GM13976 (cell line): ENCODE measurements at places on chromosomes 3 and 15.

DNA sequence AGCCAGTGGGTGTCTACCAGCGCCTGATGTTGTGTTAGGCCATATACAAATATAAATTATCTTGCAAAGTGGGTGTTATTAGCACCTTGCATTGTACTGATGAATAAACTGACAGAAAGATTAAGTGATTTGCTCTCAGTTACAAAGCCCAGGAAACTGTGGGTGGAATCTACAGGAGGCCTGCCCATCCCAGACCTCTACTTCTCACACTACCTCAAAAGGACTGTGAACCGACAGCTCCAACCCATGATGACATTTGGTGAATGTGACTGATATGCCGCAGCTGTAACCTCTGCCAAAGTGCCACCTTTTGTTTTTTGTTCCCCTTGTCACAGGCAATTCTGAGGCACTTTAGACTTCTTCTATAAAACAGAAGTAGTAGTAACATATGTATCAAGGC is 43.7 kb upstream of the KCNMB2 start:
- no peak for DNase-seq

DNA sequence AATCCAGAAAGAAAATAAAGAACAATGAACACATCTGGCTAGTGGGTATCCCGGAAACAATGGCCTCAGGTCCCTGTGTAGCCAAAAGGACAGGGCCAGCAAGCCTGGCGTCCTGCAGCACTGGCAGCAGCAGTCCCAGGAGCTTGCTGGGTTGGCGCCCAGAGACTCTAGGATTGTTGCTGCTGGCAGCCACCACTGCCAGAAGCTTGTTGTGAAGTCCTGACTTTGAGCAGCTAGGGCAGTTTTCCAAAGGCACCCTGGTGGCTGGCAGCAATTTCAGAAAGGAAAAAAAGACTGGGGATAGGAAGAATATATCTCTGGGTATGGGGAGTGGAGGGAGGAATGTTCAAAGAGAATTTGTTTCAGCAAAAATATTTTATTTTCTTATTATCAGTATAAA is 11.3 kb downstream of the SHQ1 start:
- no peak for DNase-seq

GRCh38 chr3:30871720-30872119 is 22.7 kb downstream of the GADL1 start:
- DNase-seq = no peak

- no peak for DNase-seq
These were observed 1.0 kb downstream of the COPS2 start for GRCh38 chr15:49154359-49154758.

DNA sequence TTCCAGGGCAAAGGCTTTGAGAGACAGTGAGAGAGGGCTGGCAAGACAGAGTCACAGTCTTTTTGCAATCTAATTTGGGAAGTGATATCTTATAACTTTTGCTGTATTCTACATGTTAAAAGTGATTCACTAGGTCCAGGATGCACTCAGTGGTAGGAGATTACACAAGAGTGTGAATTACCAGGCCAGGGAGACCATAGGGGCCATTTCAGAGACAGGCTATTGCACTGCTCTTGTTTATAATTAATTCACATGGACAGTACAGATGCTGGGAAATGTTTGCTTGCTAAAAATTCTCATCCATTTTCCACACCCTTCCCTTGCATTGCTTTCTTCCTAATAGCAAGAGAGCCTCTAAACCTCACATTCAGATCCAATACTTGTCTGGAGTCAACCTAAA is 22.6 kb upstream of the POMGNT2 start:
- DNase-seq = no peak

DNA sequence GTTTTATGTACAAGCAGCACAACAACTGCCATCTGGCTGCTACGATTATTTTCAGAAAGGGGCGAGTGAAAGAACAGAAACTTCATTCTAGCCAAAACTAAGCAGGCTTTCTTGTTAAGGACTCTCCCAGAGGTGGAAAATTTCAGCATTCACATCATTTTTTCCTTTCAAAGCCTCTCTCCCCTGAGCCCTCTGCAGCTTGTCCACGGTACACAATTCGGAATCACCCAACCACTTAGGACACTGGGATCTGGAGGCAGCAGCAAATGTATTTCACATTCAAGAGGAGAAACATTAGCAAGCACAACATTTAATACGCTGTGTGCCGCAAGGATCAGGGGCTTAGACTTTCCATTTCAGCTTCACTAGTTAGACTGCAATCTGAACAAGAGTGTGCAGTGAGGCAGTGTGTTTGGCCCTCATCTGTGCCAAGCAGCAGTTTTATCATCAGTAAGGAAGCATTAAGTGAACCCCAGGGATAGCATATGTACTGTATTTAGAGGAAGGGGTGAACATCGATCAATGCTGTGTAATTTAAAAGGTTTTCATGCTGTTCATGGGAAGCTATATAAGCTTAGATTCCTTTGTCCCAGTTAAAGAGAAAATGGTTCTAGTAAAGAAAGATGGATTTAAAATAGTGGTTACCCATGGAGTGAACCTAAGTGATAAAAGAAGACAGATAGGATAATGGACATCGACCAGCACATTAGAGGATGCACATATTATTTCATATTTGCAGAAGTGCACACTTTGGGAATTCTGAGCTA is 504.9 kb downstream of the TBL1XR1 start:
- no peak for DNase-seq

- DNase-seq = no peak
These were observed 778.5 kb downstream of the NTRK3 start for GRCh38 chr15:87477737-87478686.

- no peak for DNase-seq
These were observed 10.9 kb upstream of the CRYBG3 start for GRCh38 chr3:97810779-97811390.

- no peak for DNase-seq
These were observed 23.8 kb downstream of the AP3S2 start for GRCh38 chr15:89870006-89870405.

DNA sequence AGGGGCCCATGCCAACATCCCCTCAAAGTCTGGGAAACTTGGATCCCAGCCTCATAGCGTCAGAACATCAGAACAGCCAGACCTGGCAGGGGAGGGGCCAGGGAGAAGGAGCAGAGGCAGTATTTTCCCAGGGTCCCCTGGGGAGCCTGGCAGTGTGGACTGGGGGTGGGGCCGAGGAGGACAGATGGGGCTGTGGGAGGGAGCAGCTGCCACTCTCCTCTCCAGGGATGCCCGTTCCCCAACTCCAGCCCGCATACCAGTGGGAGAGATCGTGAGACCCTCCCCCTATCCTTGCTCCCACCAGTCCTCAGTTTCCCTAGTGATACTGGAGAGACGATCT is 6.5 kb upstream of the DNAJB8 start:
- DNase-seq = no peak

GRCh38 chr3:153463895-153464294 is 301.9 kb downstream of the RAP2B start:
- DNase-seq = peak; percentile 34

DNA sequence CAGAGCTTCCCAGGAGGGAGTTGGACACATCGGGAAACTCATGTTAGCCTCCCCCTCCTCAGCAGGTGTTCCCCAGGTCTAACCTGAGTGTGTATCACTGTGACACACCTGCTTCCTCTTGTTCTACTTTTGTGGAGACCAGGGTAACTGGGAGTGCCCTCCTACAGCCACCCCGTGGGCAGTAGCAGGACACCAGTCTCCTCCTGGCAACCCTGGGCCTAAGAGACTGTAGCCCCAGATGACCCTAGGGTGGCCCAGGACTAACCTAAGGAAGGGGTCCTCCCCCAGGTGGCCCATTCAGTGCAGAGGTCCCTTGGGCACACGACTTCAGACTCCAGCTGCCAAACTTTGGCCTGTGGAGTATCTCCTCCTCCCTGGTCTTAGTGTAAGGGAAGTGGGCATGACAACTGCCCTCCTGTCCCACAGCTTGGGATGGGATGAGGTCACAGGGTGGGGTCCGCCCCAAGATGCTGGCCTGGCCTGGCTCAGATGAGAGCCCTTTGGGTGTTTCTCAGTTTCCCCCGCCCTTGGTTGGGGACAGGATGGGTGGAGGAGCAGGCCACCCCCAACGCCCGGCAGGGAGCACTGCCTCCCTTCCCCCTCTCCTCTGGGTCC is 4.8 kb downstream of the CSK start:
- DNase-seq = no peak

GRCh38 chr15:81117581-81117980 is 16.5 kb upstream of the CFAP161 start:
- no peak for DNase-seq

DNA sequence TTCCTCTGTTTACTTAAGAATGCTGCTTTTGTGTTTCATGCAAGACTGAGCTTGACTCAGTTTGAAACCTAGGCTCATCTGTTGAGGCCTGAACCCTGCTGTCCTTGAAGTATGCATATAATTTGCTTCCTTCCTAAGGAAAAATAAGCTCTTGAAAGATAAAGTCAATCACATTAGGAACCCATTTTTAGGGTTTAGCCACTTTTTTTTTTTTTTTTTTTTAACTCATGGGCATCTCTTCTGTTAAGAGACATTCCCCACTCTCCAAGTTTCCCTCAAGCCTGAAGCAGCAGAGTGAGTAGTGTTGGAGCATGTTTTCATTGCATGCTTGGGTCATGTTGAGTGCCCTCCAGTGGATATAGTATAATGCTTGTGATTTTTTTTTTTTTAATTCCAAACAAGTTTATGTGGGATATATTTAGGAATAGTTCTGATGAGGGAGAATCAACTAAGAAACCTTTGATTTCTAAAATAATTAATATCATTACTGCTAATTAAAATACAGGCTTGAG is 3.6 kb downstream of the CTNNB1 start:
- no peak for DNase-seq

DNA sequence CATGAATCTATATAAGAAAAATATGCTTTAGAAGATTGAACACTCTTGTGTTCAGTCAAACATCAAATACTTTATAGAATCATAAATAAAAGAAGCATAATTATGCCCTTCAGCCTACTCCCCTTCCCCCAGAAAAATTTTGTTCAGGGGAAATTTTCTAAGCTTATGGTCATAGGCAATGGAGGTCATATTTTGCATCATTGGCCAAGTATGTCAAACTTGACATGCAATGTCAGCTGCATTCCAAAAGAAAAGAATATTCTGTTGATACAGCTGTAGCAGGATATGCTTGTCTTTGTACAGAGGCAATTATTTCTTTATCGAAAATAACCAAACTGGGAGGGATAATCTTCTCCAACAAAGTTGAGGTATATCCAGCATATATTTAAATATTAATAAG is 328.2 kb downstream of the ZIC1 start:
- no peak for DNase-seq

DNA sequence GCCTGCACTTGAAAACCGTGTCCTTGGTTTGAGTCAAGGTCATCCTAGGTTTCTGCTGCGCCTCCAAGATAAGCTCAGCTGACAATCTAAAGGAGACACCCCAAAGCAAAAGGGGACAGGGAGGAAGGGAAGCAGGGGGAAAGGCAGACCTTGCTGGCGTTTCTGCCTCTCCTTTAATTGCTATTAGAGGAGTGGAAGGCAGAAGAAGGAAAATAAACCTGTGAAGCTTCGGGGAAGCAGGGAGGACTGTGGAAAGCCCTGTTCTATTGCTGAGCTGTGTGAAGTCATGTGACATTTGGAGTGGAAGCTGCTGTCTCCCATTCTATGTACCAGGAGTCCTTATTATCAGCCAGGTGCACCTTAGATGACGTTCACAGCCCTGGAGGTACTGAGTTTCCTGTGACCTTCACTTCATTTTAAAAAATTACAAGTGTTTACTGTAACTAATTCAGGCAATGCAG is 21.5 kb upstream of the CHD2 start:
- DNase-seq = no peak

DNA sequence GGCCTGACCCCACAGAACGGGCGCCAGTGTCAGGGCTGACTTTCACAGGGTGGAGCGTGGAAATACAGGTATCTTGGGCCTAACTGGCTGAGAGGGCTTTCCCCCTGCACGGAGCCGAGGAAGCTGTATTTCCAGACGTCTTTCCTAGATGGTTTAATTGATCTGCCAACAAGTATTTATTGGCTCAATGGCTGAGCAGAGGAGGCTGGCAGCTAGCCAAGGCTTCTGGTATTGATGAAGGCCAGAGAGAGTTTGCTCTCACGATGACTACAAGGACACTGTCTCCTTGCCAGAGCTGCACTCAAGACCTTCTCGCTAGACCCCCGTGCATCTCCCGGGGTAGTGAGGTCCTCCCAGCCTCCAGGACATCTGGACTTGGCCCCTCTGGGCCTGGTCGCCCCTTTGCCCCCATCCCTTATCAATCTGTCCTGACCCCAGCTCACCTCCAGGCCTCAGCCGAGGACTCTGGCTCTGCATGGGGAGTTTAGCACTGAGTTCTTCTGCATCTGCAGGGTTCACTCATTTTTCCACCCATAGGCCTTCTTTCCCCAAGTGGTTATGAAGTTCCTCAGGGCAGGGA is 20.6 kb downstream of the SPSB4 start:
- DNase-seq = no peak

DNA sequence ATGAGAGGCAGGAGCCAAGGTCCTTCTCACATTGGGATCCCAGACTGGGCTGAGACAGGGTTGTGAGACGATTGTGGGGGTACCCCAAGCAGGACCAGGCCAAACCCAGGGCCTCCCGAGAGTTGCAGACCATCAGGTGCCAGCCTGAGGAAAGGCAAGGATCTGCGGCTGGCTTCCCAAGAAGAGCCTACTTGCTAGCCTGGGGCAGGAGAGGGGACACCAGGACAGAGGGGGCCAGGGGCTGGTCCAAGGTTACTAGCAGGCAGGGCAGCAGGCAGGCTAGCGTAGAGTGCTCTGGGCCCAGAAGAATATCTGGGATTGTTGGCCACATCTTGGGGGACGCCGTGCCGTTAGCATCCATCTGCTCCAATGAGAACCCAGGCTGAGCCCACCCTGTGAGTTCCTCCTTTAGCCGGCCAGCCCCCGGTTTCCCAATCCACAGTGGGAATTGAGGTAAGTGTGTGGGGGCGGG is 546 bp downstream of the CISH start:
- DNase-seq = no peak

DNA sequence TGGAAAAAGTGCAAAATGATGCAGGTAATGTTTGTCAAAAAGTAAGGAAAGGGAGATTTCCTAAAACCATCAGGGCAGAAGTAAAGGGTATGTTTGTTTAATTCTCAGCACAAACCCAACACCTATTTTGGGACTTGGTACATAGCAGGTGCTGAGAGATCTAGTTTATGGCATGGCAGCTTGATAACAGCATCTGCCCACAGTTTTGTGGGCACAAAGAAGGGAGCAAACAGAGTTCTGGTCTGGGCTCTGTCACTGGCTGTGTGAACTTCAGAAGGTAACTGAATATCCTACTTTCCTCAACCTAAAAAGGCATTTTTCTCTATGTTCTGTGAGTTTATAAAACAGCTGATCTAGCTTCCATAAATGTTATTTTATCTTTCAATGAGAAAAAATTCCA is 141.6 kb downstream of the PLCH1 start:
- no peak for DNase-seq

- DNase-seq = no peak
These were observed 46.6 kb upstream of the ATP2B2 start for GRCh38 chr3:10551821-10552630.

DNA sequence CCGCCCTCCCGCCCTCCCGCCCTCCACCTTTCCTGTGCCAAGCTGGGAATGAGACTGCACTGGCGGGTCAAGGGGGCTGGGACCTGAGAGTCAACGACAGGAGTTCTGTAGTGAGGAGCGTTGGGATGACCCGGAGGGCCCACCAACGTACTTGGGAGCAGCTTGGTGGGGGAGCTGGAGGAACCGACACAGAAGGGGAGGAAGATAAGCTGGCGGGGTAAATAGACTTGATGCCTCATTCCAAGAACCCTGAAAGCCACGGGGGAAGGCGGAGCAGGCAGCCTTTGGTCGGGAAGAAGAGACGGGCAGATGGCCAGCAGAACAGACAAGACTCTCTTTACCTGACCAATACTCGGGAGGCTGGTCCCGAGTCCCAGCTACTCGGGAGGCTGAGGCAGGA is 277 bp downstream of the FMN1 start:
- no peak for DNase-seq
